ENCODE measurements at places on chromosomes 2 and 18.

GRCh38 chr2:128686497-128686859 is 367.8 kb upstream of the HS6ST1 start:
- no peak for DNase-seq

DNA sequence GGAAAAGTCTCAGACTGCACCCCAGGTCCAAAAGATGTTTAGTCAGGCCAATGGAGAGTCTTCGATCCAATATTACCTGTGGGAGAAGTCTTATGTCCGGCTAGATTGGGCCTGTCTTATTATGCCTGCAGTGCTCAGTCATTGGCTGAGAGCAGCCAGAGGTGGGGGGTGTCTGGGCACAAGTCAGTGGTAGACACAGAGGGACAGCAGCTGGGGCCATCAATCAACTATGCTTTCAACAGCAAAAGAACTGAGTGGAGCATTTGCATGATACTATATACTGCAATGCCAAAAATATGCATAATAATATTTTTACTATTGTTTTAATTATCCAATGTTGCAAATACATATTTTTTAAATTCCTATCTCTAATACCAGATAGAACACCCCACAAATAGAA is 298.6 kb upstream of the CDH20 start:
- DNase-seq, result no peak

DNA sequence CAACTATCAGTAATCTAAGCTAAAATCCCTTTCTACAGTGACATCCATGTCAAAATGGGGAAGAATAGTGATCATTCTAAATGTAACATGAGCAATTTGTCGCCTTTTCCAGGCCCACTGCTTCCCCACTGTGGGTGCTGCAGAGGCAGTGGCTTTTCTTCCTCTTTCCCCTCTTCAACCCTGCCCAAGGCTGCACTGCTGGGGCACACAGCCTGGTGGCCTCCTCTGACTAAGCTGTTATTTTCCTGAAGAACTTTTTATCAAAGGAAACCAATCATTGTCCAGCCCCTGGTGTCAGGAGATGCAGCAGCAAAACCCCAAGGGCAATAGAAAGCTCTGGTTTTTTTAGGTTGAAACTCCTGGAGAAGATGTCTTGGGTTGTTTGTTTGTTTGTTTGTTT is 117.6 kb upstream of the KLF7 start:
- DNase-seq, result peak; percentile 17

DNA sequence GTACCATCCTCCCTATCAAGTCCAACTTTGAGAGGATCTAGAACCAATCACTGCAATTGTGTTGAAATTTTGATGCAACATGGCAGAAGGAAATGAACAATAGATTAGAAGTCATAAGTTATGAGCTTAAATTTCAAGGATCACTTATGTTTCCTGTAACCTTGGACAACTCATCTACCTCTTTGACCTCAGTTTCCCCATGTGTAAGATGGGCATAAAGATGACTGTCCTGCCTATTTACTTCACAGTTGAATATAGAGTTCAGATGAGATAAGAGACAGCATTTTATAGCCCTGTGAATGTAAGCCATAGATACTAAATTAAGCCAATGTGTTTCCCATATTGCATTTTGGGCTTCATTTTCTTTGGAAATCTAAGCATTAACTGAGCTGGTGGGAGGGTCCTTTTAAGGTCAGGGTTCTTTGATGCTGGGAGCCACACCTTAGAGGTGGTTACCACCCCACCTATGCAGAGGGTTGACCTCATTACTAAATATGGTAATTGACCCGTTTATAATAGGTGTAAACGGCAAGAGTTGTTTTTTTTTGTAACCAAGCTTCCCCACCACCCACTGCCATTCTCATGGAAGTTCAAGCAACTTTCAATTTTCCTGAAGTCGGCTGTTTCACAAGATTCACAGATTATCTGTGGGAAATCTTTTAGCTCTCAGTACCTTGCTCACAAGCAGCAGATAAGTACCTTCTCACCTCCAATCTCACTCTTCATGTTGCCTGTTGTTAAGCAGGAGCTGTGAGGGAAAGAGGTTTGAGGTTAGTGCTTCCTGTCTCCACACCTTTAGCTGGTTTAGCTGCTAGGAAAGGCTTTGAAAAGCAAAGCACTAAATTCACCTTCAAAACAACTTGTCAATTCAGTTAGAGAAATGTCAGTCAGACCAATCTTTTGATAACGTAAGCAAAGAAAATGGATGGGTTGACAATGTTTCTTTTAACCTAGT is 13.3 kb downstream of the CD28 start:
- DNase-seq, result no peak

- DNase-seq, result no peak
Measured at GRCh38 chr2:86323273-86324021, 14.0 kb downstream of the REEP1 start.

DNA sequence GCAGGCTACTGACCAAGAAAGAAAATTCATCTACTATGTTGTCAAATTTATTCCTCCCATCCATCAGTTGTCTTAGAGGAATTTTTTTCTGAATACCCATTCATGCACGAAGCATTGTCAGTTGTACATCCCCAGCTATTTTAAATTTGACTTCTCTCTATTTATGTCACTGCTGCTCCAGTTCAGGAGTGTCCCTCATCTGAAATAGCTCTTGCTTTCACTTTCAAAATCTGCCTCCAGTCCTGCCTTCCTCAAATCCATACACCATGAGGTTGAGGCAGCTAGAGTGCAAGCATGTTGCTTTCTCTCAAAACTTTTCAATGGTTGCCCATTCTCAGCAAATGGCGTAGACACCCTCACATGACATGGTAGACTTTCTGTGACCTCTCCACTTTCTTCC is 335.4 kb upstream of the CDH2 start:
- DNase-seq, result no peak

- no peak for DNase-seq
Measured at GRCh38 chr2:106038601-106039375, 155.3 kb downstream of the UXS1 start.

DNA sequence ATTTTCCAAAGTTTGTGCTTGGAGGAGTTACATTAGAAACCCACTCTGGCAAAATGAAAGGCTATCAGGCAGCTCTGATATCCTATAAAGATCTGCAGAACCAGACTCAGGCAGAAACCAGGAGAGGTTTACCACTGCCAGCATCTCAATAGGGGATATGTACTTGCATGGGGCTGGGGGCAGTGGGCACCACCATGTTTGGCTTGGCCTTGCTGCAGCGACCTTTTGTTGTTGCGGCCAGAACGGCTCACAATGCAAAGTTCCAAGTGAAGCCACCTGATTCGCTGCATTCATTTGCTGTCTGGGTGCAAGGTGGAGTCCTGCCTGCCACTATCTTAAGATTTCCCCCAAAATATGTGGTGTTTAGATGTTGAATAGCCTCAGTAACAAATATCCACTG is 81.3 kb downstream of the COPS8 start:
- no peak for DNase-seq

DNA sequence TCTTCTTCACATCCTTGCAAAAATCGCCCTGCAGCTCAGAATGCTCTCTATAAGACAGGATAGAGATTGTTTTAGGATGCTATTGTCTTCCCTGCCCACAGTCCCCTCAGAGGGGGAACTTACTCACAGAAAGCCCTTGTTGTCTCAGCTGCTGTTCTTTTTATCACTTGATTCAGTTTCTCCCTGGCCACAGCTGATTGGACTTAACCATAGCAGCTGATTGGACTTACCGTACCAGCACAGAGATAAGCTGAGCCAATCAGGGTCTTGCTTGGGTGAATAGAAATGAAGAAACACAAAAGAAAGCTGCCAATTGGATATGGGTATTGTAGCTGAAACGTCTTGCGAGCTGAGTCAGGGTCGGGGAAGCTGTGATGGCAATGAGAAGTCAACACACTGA is 194.2 kb upstream of the MEX3C start:
- DNase-seq, result no peak

DNA sequence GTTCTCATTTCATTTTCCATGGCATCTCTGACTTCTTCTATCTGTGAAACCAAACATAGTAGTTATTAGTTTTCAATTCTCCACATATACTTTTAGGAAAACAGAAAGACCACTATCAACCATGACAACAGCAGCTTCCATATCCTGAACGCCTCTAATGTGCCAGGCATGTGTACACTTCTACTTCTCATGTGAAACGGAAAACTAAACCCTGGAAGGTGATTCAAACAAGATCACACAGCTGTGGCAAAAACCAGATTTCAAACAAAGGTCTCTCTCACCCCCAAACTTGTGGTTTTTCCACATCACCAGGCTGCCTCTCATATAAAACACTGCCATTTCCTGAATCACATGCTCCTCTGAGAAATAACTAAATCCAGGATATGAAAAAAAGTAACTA is 41.8 kb downstream of the PTCD3 start:
- no peak for DNase-seq

DNA sequence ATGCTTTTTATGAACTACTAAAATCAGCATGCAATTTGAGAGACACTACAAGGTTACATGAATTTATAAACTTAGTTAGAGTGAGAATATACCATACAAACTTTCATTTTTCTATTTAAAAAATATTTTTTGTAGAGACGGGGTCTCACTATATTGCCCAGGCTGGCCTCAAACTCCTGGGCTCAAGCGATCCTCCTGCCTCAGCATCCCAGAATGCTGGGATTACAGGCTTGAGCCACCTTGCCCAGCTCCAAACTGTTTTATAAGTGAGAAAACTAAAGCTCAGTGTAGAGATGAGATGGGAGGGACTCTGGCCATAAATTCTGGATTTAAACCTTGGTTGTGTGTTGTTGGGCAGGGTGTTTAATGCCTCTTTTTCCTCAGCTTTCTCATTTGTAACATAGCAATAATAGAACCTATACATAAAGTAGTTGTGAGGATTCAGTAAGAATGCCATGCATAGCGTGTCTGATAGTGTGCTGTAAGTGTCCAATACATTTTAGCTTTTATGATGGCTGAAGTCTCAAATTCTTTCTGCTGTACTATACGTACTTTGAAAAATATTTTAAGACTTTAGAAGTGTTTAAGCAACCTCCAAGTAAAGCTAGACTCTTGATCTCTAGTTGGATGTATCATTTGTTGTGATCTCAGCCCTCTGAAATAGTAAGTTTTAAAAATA is 9.7 kb downstream of the CAB39 start:
- DNase-seq, result no peak

DNA sequence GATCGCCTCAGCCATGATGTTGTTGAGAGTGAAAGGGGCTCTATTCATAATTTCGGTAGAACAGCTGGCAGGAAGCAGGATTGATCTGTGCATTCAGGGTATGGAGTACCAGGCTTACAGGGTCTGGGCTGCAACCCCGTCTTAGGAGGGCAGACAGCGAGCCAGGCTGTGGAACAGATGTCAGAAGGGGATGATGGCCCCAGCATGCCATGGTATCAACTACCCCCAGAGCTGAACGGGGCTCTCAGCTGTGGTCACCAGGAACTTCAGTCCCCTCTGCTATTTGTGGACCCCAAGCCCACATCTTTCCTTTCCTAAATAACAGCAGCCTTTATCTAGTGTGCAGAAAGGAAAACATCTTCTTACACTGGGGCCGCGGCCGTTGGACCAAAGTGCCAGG is 422.2 kb upstream of the SALL3 start:
- DNase-seq, result no peak

DNA sequence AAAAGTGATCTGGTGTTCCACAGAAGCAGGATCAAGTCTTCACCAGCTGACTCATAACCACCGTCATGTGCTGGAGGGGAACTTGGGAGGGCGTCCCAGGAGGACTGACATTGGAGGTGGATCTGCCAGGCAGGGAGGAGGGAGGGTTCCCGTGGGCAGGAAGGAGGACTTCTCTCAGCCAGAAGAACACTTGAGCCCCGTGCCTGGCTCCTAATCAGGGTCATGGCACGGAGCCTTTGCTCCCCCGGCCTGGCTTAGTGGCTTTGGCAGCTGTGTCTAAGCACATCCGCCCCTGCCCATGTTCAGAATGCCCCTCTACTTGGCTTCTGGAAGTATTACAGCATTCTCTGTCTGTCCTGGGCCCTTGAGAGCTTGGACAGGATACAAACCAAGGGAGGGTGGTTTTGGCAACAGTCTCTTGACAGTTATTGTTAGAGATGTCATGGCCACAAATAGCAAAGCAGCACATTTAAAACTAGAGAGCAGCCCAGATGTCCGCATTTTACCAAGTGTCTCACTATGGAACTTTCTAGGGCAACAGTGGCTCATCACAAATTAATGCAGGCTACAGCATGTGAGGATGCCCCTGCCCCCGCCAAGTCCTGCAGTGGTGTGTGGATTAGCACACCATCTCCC is 11.5 kb downstream of the PPP1R7 start:
- no peak for DNase-seq

- no peak for DNase-seq
Measured at GRCh38 chr2:73053316-73054114, 18.0 kb downstream of the SFXN5 start.
